Stimulated activated CD4-positive, alpha-beta T cell treated with anti-CD3 and anti-CD28 coated beads, Interleukin-1b, Interleukin-23, amount 100 ng/mL, for 1 hour (primary cell): ENCODE measurements at places on chromosomes 7 and 10.

DNA sequence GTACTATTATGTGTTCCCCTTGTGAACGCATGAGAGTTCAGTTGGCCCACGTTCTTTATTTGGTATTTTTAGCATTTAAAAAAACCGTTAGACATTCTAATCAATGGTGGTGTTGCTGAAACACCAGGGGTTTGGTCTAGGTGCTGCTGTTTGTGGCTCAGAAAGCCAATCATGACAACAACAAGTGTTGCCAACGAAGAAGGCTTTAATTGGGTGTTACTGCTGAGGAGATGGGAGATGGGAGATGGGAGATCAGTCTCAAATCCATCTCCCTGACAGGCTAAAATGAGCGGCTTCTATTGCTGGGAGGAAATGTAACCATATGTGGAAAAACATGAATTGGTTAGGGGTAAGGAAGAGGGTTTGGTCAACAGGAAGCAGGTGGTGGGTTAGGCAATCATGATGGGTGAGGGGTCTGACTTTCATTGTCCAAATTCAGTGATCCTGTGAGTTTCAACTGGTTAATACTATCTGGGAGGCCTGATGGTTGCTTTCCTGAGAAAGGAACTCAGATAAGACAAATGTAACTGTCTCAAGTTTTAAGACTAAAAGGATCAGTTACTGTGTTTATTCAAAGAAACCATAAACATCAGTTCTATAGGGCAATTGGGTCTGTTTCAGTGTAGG, 4.6 kb upstream of the ZNF425 start:
- no peak for DNase-seq

GRCh38 chr10:126798649-126799048, 106.6 kb upstream of the DOCK1 start:
- DNase-seq, result no peak

DNA sequence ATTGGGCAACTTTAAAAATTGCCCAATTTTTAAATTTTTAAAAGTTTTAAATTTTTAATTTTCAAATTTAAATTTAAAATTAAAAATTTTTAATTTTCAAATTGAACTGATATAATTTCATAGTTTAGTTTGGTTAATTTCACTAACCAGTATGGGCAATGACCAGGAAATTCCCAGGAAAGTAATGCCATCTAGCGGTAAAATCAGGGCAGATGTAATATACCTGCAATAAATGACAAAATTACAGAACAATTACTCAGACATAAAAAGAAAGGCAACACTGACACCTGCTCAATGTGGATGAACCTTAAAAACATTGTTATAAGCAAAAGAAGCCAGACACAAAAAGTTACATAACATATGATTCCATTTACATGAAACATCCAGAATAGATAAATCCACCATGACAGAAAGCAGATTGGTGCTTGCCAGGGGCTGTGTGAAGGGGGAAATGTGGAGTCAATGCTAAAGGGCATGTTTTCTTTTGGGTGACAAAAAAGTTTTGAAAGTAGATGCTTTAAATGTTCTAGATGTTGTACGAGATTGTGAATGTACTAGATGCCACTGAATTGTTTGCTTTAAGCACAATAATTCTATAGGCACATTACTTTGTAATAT, 28.6 kb upstream of the SLC16A12 start:
- no peak for DNase-seq

GRCh38 chr7:70673778-70674570, 458.0 kb upstream of the GALNT17 start:
- DNase-seq, result no peak

DNA sequence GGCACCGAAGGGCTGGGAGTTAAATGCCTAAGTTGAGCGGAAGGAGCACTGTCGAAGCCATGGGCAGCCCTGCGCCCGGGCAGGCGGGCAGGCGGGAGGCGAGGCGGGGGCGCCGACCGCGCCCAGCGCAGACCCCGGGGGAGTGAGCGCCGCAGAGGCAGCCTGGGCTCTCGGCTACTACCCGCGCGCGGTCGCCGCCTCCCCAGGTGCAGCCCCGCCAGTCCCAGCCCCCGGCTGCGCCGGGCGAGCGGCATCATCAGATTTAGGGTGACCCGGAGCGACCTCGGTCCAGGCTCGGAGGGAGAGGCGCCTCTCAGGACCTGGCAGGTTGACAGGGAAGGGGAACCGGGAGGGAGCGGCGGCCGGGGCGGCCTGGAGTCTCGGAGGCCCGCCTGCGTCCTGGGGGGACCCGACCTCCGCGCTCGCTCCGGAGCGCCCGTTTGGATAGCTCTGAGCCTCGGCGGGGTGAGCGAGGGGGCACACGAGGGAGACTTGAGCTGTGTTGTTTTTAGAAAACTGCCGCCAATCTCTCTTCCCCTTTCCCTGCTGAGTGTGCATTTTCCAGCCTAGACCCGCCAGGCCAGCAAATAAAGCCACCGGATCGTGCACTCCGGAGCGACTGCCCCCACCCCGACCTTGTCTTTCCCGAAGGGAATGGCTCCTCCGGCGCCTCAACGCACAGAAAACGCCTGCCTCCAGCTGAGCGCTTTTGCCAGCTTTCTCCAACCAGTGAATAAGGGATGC, 2.3 kb upstream of the NRP1 start:
- DNase-seq, result no peak

- DNase-seq, result no peak
Observed at GRCh38 chr7:130929896-130930659, 196.1 kb upstream of the KLF14 start.

GRCh38 chr10:118800920-118801319, 46.1 kb upstream of the CACUL1 start:
- DNase-seq, result no peak

DNA sequence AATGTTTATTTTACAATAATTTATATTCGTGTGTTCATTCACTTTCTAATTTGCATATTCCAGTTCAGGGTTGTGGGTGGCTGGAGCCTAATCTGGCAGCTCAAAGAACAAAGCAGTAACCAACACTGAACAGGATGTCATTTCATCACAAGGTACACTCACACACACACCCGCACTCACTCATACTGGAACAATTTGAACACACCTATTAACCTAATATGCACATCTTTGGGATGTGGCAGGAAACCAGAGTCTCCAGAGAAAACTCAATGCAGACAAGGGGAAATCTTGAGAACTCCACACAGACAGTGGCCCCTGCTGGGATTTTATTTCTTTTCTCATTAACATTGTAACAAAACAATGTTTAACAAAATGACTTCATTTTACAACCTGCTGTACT, 97.4 kb downstream of the TWIST1 start:
- DNase-seq, result no peak

DNA sequence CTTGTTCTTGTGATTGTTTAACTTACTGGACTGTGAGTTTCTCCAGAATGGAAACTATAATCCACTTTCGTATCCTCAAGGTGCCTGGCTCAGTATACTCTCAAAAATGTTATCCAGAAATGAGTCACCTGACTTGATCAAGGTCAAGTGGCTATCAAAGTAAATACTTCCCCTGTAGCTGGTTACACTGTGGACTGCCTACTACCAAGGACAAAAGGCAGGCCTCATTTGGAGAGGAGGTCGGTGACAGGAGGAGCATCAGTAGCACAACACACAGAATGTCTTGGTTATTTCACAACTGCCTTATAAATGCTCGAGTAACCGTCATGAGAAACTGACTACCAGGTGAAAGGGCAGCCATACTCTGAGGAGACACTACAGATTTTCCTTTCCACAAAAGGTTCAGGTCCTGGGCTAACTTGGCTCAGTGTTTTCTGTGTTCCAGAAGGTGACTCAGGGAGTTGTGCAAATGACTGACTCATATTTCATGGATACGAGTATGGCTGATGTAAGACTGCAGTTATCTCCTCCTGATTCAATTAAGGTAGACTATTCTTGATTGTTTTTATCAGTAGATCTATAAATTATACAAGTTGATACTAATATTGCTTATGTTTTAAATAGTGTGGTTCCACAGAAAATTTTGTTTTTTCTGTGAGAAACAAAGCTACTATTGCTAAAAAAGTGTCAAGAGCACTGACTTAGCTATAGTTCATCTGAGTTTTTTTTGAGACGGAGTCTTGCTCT, 4.2 kb upstream of the CCNY start:
- DNase-seq, result no peak

- DNase-seq, result no peak
Observed at GRCh38 chr10:103828107-103828506, 27.3 kb downstream of the SH3PXD2A start.

DNA sequence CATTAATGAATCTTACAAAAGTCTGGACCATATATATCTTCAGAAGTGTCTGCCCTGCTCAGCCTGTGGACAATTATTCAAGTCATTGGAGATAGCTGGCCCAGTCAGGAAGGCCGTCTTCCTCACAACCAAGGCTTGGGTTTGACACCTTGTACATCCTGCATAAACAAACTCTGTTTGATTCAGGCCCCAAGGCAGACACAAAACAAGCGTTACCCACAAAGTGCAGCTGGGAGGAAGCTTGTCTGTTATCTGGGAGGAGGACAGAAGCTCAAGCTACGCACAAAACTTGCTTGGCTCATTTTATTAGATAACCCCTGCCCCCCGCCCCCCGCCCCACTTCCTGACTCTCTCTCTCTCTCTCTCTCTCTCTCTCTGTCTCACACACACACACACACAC, 166.9 kb upstream of the WDR11 start:
- no peak for DNase-seq

DNA sequence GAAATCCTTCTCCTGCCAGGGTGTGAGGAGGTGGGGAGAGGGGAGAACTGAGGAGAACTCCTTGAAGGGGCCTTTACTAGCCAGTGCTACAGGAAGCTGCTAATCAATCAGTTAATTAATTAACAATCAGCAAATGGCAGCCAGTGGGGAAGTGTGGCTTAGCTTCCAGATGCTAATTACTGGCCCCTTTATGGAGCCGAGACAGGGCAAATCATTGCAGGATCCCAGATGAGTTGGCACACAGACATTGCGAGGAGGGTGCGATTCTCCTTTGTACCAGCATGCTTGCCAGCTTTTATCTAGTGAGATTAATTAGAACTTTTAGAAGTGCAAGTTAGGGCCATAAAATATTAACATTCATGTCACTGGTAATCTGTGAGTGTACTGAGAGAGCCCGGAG, 84.0 kb downstream of the XRCC2 start:
- no peak for DNase-seq

- no peak for DNase-seq
Observed at GRCh38 chr7:104971290-104972071, 42.5 kb upstream of the KMT2E start.

GRCh38 chr7:41037691-41038090, 665.2 kb downstream of the INHBA start:
- DNase-seq, result no peak

DNA sequence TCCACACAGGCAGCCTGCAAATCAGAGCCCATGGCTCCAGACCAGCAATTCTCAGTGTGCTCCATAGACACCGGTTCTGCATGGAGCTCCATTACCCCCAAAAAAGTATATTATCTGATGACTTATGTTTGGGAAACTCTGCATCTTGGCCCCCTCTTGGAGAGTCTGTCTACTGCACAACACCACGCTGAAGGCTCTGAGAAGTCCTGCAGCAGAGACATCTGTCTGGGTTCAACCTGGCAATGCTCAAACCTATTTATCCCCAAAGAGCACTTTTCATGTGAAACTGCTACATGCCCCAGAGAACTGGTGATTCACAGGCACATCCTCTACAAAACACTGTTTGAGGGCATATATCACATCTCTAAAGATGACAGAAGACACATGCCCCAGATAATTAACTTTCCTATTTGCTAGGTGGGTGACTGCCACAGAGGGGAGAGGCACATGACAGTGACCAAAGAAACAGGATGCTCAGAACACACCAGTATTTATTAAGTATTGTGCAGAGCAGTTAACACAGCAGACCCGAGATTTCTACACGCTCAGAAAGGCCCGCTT, 83.8 kb downstream of the DLG5 start:
- no peak for DNase-seq

- no peak for DNase-seq
Observed at GRCh38 chr10:126210051-126210651, 178.1 kb downstream of the ADAM12 start.

GRCh38 chr7:84370114-84370513, 175.5 kb upstream of the SEMA3A start:
- no peak for DNase-seq

DNA sequence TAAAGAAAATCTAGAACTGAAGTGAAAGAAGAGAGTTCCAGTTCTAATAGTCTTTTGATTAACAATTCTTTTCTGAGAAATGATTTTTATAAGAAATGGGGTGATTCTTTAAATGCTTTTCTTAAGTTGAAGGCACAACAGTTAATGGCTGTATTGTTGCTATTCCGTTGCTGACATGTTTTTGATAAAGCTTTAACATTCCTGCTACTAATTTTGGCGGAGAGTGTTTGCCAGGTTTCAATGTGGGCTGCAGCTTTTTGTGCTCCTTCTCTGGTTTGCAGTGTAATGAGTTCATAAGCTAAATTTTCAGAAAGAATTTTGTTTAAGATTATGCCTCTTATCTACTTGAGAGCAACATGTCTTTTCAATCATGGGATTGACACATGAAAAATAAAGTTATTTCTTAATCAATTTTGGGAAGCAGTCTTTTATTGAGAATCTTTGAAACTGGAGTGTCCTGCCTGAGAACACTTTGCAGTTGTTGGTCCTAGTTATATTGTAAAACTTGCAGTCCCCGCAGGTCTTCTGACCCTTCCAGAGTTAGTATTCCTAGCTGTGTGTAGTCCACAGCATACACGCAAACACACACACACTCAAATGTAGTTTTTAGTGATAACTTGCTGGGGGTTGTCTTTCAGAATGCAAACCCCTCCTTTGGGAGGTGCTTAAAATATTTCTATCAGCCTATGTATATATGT, 56.7 kb downstream of the COL17A1 start:
- DNase-seq, result no peak

- no peak for DNase-seq
Observed at GRCh38 chr7:22373911-22374310, 17.0 kb upstream of the RAPGEF5 start.

DNA sequence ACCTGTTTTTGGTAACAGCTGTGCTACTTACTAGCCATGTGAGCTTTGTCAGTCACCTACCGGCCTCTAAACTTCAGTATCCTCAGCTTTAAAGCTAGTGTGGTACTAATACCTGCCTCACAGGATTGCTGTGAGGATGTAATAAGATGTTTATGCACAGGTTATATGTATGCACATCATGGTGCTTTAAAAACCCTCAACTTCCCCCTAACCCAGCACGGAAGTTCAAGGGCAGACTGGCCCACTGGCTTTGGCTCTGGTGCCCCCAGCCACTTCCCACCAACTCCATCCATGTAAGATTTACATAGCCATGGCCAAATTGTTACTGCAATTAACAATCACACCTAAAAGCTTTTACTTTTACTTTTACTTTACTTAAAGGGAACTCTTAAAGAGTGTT, 676.0 kb upstream of the GALNT17 start:
- no peak for DNase-seq

GRCh38 chr7:143369678-143370651, 7.5 kb upstream of the FAM131B start:
- no peak for DNase-seq

DNA sequence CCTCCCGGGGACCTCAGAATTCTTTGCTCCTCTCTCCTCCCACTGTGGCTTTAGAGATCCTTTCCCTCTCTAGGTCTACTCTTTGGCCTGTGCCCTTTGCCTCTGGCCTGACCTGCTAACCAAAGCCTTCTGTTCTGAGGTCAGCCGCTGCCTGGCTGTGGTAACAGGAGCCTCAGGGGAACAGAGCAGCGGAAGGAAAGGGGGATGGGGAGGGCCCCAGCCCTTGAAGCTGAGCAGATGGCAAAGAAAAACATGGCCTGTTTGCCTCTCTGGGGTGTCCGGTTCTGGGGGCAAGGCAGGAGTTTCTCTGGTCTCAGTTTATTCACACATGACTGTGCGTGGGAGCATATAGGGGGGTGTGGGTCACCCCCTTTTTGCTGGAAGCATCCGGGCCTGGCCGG, 28.2 kb downstream of the COL26A1 start:
- no peak for DNase-seq
